ENCODE measurements at places on chromosomes 5 and 9.

DNA sequence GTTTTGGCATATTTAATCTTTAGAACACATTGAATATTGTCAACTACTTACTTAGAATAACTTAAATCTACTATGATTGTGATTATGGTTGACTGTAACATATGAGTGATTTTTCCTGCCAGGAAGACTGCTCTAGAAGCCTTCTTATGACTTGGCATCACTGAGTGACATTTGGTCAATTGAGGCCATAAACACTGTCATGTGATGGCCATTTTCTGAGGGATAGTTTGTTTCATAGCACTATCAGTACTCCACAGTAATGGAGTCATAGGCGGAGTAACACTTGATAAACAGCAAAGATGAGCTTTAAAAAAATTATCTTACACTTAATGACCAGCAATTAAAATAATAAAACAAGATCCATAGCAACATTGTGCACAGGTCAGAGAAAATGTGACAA, 31.0 kb downstream of the C9orf40 start:
- DNase-seq, result no peak

GRCh38 chr5:150358261-150359095, 981 bp downstream of the TCOF1 start:
- DNase-seq, result no peak

- DNase-seq, result no peak
Measured at GRCh38 chr9:85137696-85138095, 468.2 kb downstream of the NTRK2 start.

GRCh38 chr5:73858054-73858453, 232.1 kb downstream of the ARHGEF28 start:
- no peak for DNase-seq

DNA sequence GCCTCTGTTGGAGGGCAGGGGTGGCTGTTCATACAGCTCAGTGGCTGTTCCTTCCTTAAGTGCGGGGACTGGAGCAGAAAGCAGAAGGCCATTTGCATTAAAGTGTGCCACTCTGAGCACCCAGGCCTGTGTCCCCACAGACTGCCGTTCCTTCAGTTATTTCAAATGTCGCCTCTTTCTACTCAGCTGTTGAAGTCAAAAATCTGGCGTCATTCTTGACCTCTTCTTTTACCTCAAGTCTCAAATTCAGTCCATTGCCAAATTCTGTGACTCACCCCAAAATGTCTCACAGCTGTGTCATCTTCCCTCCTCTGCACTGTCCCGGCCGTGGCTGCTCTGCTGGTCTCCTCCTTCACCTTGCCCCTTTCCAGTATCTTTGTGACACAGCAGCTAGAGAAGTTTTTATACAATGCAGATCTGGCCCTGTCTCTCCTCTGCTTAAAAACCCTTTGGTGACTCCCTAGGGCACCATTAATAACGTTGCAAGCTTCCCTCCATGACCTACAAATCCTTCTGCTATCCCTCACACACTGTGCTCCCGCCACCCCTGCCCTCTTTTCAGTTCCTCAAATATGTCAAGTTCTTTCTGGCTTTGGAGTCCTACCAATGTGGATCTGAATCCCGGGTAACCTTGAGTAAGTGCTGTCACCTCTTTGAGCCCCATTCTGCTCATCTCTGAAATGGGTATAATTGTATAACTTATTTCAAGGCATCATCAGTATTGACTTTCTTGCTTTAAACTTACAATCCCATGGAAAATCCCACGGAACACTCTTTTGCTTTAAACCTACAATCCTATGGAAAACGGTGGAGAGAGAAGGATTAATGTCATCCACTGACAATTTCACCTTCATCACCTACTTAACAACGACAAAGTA, 98.3 kb upstream of the BOD1 start:
- DNase-seq, result no peak

DNA sequence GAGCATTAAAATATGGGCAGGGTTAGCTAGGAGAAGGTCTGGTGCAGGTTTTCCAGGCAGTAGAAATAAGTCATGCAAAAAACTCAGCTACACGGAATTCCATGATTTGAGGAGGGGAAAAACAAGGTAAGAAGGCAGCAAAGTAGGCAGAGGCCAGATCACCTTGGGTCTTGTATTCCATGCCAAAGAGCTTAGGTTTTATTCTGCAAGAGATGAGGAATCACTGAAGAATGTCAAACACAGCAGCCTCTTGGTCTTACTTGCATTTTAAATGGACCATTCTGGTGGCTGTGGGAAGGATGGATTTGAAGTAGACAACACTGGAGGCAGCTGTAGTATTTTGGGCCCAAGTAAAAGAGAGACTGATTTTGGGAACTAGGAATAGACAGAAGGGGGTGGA, 8.6 kb downstream of the TRPM3 start:
- DNase-seq, result no peak

DNA sequence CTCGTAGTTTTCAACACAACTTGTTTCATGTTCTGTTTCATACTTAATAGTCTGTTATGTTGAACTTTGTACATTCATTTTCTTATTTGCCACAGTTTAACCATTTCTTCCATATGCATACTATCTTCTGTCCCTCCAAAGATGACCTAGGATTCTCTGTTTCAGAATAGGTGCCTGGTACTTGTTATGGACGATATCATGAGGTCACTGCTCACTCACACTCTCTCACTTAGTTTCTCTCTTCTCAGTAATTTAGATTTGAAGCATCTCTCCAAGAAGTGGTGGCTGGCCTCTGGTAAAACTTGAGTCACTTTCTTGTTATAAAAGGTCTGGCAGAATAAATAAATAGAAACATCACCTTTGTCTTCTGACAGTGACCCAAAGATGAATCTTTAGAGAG, 28.4 kb downstream of the FBXO38 start:
- no peak for DNase-seq

GRCh38 chr5:34061993-34062392, 19.0 kb upstream of the C1QTNF3 start:
- DNase-seq, result no peak

DNA sequence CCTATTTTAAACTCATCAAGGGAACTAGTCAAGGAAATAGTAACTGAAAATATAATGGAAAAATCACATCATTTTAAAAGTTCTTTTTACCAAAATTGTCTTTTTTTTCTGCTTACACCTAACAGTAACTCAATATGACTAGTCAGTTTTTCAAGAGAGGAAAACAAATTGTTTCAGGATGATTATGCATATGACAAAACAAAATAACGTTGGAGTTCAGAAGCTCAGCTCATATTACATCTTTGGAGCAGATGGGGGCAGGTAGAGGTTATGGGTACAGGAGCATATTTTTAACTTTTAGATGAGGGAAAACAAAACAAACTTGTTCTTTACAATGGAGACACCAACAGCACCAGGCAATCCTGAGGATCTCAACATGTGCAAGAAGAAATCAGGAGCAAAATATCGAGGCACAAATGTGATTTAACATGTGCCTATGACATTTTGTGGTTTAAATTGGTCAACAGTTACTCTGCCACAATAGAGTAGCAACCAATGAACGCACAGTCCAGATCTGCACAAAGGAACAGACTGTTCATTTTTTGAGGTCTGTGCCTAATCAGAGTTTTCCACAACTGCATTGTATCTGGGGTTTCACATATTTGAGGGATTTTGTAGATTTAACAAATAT, 659.0 kb downstream of the ANXA1 start:
- no peak for DNase-seq

GRCh38 chr5:155504606-155505005, 491.1 kb downstream of the KIF4B start:
- DNase-seq, result no peak

GRCh38 chr5:168879929-168880328, 300.8 kb upstream of the PANK3 start:
- no peak for DNase-seq

All from activated CD8-positive, alpha-beta memory T cell treated with anti-CD3 and anti-CD28 coated beads for 1 hour (primary cell).